A172 (cell line): ENCODE measurements at places on chromosomes 7 and 10.

- no peak for DNase-seq
Observed at GRCh38 chr7:110633313-110633712, 457.6 kb upstream of the LRRN3 start.

GRCh38 chr10:128429835-128430513 lies 303.8 kb upstream of the MKI67 start:
- DNase-seq: no peak

GRCh38 chr10:45410807-45411606 lies 37.0 kb downstream of the ALOX5 start:
- DNase-seq: no peak

- DNase-seq: no peak
Observed at GRCh38 chr10:106410331-106410730, 754.2 kb downstream of the SORCS1 start.

DNA sequence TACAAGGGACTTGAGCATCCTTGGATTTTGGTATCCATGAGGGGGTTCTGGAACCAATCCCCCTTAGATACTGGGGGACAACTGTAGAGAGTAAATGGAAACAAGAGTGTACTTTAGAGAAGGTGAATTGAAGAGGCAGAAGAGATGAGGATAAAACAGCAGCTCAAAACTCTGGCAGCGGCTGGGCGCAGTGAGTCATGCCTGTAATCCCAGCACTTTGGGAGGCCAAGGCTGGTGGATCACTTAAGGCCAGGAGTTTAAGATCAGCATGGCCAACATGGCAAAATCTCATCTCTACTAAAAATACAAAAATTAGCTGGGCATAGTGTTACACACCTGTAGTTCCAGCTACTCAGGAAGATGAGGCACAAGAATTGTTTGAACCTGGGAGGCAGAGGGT lies 218.7 kb downstream of the GALNT17 start:
- no peak for DNase-seq

- no peak for DNase-seq
Observed at GRCh38 chr10:48904861-48905260, 34.8 kb downstream of the LRRC18 start.

DNA sequence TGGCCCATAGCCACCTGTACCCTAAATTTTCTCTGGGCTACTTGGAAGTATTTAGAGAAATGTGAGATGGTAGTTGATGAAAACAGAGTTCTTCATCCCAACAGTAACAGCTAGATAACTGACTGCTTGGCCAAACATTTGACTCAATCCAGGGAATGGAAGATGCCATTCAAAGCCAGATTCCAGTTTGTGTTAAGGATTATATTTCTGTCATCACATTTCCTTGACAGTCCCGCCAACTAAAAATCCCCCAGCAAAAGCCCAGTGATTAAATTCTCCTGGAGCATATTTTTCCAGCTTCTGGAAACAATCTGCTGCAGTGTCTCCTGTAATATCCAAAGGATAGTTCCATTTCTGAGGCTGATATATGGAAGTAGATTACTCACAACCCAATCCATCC lies 45.4 kb upstream of the PTN start:
- no peak for DNase-seq

- no peak for DNase-seq
Observed at GRCh38 chr10:108632144-108632543, 1291.2 kb downstream of the XPNPEP1 start.
